ENCODE measurements at places on chromosomes 6 and 20.

- no peak for DNase-seq
These were observed at the start of gene TNF for GRCh38 chr6:31575335-31575901. TSS of gene TNF (plus strand) at chr6:31575565. CDS start at chr6:31575742, 177 bp downstream.

GRCh38 chr6:152905551-152906299, 77.1 kb downstream of the FBXO5 start:
- DNase-seq = no peak

- DNase-seq = no peak
These were observed 22.5 kb downstream of the ARHGAP40 start for GRCh38 chr20:38624084-38624483.

DNA sequence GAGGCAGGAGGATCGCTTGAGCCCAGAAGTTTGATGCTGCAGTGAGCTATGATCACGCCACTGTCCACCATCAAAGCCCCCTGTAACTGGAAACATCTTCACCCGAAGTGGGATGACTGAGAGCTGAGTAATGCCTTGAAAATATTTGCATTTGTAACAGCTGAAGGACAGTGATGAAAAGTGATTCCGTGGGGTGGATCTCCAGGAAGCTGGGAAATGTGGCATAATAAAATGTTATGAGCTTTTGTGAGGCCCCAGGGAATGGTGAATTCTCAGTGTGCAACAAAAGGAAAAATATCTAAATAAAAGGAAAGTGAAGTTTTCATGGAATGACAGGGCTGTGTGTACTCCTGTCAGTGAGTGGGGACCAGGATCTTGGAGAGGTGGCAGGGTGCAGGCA, 92.0 kb downstream of the JAG1 start:
- DNase-seq = peak; percentile 56

GRCh38 chr6:164184410-164184809, 769.9 kb downstream of the QKI start:
- no peak for DNase-seq

GRCh38 chr6:53035549-53036213, 29.5 kb upstream of the FBXO9 start:
- no peak for DNase-seq

- DNase-seq = no peak
These were observed 74.7 kb upstream of the SLC4A11 start for GRCh38 chr20:3313683-3314065.

All from T1000 (cell line).